Activated naive CD4-positive, alpha-beta T cell treated with Interleukin-2 at 50 U/mL for 16 hours (primary cell): ENCODE measurements at places on chromosomes 1 and 21.

GRCh38 chr1:19903621-19904020 lies 19.8 kb downstream of the PLA2G2E start:
- no peak for DNase-seq

DNA sequence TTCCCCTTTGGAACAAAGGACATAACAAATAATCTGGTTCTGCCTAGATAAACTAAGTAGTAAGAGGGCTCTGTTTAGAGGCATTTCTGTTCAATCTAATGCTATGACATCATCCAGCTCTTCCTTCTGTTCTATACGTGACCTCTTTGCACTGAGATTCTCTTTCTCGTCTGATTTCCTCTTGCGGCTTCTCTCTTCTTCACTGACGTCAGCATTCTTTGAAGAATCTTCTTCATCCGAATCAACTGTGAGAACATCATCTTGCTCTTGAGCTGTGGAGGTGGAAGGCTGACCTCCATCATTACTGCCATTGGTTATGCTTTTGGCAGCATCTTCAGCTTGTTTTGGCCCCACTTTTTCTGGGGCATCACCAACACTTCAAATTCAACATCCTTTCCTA lies 130.4 kb downstream of the HS2ST1 start:
- DNase-seq = no peak

GRCh38 chr1:228487336-228488124 lies at the start of gene RNF187:
TSS of gene RNF187 (plus strand) at chr1:228487382.
- peak; percentile 87 for DNase-seq

- DNase-seq = no peak
These were observed 1.1 kb downstream of the GOLT1A start for GRCh38 chr1:204212715-204213114.

DNA sequence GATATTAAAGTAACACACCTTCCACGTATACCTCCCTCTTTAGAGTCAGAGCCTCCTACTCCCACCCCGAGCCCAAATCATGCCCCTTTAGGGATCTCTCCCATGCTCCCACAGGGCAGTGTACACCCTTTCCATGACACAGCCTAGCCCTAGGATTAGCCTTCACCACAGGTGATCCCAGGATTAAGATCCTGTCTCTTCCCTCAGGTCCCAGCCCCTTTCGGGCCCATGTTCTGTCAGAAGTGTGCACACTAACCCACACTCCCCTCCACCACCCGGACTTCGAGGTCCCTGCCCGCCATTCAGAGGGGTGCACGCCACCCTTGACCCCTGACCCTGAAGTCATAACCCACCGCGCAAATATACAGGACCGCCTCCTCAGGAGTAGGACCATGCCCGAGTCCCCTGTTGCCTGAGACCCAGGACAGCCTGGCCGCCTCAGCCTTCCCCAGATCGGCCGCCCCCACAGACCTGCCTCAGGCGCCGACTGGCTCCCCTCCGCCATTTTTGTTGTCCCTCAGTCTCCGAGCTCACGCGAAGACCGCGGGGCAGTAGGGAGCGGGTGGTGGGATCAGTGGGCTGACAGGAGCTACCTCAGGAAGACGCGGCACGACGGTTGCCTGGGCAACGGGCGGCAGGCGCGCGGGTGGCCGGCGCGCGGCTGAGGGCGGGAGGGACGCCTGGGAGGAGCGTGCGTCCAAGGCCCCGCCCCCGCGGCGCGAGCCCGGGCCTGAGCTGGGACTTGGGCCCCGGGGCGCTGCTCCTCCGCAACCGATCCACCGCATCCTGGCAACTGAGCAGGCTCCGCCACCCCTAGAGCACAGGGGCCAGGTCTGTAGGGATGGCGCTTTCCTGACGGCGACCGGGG lies at the start of gene AGBL4:
Gene AGBL4, minus strand, starts transcription at position 663 of the 868 bp plus-strand sequence.
- DNase-seq = no peak

DNA sequence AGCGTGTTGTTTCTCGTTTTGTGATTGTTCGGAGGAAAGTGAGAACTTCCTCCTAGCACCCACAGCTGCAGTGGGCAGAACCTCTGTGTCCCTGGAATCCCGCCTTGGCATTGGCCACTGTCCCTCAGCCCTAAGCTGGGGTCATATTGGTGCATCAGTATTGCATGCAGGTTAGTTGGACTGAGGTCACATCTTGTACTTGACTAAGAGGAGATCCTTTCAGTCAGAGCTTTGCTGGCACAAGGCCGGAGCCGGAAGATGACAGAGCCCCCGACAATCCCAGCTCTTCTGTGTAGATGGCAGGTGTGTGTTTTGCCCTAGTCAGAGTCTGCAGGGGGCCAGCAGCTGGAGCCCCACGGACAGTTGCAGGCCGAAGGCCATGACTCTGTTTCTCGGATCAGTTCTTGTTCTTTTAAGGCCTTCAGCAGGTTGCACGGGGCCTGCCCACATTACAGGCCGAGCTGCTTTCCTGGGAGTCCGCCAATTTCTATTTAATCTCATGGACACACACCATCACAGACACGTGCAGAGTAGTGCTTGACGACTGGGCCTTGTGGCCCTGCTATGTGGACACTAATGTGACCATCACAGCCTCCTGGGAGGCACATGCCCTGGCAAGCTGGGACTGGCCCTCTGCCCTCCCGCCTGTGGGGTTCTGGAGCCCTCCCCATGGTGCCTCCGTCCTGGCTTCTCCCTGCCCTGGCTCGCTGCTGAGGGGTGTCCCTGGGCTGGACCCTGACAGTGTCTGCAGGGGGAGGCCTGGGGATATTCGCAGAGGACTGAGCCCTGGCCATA lies 14.9 kb downstream of the SNAP47 start:
- DNase-seq = no peak

GRCh38 chr1:77060000-77060399 lies 159.2 kb downstream of the PIGK start:
- no peak for DNase-seq

DNA sequence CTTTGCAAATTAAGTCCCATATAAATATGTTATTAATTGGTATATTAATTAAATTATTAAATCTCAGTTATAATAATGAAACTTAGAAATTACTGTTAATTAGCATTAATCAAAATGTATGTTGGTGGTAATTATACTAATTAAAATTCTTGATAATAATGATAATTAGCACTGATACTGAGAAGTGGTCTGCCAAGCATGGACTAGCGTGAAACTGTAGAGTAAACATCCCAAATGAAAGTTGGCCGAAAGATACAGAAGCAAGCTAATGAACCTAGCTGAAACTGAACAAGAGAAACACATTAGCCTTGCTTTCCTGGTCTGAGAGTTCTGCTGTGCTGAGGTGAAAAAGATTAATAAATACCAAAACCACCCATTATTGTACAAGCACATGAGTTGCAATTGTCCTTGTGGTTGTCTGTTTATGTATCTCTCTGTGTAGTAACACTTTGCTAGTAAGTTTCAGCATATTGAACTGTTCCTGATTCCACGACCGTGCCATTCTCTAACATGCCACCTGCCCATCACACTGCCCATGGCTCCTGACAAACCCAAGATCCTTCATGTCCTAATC lies 341.8 kb downstream of the PLPP3 start:
- no peak for DNase-seq

GRCh38 chr1:226990133-226990716 lies 50.1 kb downstream of the COQ8A start:
- peak; percentile 62 for DNase-seq

- no peak for DNase-seq
These were observed 25.3 kb upstream of the RRP15 start for GRCh38 chr1:218259800-218260199.

GRCh38 chr21:15592271-15592860 lies 137.4 kb upstream of the USP25 start:
- DNase-seq = no peak

- DNase-seq = no peak
These were observed 5.4 kb downstream of the EIF2D start for GRCh38 chr1:206606867-206607266.

DNA sequence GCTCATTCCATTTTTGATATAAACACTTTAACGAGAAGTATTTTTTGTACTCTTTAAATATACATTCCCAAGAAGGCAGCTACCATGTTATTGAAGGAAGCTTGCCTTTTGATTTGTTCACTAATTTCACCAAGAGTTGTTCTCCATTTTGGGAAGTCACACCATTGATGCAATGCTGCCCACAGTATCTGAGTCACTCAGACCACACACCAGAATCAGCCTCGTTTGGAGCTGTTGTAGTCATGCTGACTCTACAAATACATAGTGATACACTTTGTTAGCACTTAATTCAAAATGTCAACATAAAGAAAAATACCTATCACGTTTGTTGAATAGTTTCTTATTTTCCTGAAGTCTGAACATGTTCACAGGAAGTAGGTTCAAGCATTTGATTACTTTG lies 78.7 kb downstream of the PAPPA2 start:
- no peak for DNase-seq

DNA sequence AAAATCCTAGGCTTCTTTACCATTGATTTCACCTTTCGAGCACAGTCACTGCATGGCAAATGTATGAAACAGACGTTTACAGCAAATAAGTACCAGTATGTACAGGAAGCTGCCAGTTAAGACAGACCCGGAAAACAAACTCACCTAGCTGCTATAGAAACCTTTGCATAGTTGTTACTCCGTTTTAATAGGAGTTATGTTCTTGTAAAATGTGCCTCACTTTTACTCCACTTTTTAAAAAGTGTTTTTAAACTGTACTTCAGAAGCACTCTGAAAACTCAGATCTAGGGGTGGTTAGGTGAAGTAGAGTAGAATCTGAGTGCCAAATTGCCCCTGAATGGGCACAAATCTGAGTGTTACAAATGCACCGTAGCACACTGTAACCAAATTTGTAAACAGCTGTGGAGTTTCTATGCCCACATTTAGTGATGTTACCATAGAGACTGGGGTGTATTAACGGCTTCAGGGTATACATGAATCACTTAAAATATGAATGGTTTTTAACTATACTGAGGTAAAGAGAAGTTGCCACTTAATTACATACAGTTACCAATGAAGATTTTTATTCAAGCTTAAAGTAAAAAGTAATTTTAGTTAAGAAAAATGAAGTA lies 30.7 kb downstream of the CNIH4 start:
- DNase-seq = no peak

DNA sequence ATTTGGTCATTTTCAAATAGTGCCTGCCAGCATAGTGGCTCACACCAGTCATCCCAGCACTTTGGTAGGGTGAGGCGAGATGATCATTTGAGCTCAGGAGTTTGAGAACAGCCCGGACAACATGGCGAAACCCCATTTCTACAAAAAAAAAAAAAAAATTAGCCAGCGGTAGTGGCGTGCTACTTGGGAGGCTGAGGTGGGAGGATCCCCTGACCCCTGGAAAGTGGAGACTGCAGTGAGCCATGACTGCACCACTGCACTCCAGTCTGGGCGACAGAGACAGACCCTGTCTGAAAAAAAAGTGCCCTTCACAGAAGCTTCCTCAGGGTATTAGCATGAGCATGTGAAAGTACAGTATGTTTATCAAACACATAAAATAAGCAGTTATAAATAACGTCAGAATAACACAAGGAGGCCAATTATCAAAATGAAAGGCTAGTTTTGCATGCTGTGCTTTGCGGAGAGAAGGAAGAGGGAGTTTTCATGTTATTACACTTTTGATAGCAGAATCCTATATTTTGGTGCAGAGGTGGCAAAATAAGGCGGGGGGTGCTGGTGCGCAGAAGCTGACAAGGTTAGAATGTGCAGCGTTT lies 781 bp upstream of the METTL13 start:
- DNase-seq = no peak

GRCh38 chr1:113895098-113895497 lies 7.7 kb upstream of the BCL2L15 start:
- no peak for DNase-seq

DNA sequence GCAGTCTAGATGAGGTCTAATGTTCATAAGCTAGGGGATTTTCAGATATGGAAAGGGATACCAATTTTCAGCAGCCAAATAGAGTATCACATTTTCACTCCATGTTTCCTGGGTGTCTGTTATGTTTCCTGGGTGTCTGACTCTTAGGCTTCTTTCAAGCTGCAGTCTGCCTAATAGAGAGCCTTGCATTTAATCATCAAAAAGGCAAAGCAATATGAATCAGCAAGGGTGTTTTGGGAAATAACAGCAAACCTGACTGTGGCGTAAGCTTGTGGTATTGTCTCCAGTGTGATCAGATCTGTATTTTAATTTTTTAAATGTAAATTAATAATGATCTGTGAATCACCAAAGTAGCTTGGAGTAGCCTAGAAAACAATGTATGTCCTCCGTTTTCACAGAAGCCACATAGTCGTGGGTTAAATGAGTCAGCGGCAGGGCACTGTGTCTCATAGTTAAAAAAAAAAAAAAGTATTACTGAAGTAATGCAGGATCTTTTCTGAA lies 10.4 kb downstream of the LGALS8 start:
- DNase-seq = peak; percentile 61

GRCh38 chr1:207811920-207812720 lies 60.3 kb downstream of the CD46 start:
- DNase-seq = no peak

DNA sequence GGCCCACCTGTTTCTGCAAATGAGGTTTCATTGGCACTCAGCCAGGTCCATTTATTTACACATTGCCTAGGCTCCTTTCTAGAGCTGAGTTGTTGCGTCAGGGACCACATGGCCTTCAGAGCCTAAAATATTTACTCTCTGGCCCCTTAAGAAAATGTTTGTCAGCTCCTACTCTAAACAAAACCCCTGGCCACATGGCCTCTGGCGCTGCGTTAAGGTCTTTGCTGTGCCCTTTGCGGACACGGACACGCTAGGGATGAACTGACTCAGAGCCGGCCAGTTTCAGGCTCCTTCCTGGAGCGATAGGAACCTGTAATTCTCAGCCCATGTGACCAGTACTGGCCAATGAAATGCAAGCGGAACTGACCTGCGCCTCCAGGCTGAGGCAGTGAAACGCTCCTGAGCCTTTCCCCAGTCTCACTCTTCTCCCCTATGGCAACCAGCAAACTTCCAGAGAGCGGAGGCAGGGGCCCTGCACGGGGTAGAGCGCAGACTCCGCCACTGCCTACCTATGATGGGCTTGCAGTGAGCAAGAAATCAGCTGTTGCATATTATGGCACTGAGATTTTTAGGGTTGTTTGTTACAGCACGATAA lies 160.3 kb downstream of the ETS2 start:
- DNase-seq = no peak

DNA sequence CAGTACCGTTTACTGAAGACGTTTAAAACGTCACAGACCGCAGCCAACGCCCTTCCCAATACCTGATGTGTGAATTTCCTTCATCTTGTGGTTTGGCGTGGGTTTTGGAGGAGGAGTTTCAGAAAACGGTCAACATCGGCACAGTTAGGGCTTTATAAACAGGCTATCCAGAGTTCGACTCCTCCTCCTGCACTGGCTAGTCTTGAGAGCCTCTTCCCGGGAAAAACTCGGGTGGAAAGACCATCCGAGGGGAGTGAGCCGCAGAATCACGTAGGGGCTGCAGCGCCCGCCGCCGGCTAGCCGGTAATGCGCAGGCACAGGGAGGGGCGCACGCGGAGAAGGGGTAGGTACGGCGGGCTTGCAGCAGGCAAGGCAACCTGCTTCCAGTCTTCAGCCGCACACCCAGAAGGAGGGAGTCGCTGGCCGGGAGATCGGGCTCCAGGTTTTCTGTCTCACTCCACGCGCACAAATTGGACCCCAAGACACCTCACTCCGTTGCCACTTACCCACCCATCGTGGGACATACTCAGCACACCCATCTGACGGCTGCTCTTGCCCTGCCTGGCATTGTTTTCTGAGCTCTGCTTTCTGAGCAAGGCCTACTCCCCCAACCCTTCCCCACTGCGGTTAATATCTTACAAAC lies 25.4 kb downstream of the SLC19A2 start:
- DNase-seq = no peak

- DNase-seq = no peak
These were observed 156.9 kb downstream of the LRRC40 start for GRCh38 chr1:70048336-70049094.

- no peak for DNase-seq
These were observed 16.0 kb downstream of the TEX35 start for GRCh38 chr1:178528953-178529335.
